Mucosa of descending colon (tissue), 3 donors: ENCODE measurements at places on chromosomes 2 and 18. TPM values are rescaled to one million over a fixed set of nuclear protein-coding genes. Genes with fewer than 3 reads are reported as not detected.

DNA sequence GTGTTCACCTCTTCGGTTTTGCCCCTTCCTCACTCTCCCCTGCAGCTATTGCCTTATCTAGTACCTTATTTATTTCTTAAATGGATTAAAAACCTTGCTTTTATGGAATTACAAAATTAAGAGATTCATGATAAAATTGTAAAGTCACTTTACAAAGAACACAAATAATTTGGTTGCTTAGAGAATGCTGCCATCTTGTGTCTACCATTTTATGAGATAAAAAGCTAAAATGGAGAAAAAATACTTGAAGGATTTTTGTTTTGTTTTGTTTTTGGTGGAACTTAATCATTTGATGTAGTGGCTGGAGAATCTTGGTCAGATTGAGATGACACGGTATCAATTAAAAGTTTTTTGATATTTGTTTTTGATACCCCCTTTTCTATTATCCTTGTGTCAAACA is 69.6 kb downstream of the R3HDM1 start:
- no peak for DNase-seq

- DNase-seq = no peak
Observed at GRCh38 chr2:178088774-178089270, 16.2 kb upstream of the PDE11A start.

GRCh38 chr2:8633735-8634313 is 48.0 kb upstream of the ID2 start:
- DNase-seq = no peak

DNA sequence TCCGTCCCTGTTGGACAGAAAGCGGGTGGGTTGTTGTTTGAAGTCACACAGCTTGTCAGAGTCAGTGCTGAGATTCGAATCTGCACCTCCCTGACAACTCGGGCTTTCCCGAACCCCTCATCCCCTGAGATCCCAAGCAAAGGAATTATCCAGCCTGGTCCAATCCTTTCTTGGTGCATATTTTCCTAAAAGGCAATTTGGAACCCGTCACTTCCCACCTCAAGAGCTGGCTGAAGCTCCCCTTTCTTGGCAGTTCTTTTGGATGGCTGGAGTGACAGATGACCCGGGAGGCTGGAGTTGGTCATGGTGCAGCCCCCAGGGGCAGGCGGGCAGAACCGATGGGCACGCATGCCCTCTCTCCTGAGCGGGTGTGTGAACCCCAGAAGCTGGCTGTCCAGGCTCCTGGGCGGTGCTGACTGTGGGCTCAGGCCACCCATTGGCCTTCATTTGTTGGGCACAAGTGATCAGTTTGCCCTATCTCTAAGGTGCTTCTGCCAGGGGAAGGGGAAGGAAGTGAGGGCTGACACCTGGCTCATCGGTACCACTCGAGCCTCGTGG is 97.8 kb downstream of the ASB1 start:
- no peak for DNase-seq

DNA sequence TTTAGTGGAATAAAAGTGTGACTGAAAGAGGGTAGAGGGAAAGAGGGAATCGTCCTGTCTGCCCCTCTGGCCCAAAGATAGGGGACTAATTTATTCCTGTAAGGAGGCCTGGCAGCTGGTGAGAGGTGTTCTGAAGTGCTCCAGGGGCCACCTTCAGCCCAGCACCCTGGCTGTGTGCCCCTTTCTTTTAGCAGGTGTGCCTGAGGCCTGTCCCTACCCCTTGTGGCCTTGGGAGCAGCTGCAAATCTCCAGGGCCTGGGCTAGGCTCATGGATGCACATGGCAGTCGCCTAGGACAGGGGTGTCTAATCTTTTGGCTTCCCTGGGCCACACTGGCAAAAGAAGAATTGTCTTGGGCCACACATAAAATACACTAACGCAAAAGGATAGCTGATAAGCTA is 37.3 kb downstream of the FHOD3 start:
- no peak for DNase-seq

CXCR2 gene
- 1.1 TPM for total RNA-seq

GRCh38 chr18:60406721-60407120 is 34.1 kb upstream of the MC4R start:
- no peak for DNase-seq

- DNase-seq = no peak
Observed at GRCh38 chr2:31812051-31812798, 198.6 kb downstream of the MEMO1 start.

DNA sequence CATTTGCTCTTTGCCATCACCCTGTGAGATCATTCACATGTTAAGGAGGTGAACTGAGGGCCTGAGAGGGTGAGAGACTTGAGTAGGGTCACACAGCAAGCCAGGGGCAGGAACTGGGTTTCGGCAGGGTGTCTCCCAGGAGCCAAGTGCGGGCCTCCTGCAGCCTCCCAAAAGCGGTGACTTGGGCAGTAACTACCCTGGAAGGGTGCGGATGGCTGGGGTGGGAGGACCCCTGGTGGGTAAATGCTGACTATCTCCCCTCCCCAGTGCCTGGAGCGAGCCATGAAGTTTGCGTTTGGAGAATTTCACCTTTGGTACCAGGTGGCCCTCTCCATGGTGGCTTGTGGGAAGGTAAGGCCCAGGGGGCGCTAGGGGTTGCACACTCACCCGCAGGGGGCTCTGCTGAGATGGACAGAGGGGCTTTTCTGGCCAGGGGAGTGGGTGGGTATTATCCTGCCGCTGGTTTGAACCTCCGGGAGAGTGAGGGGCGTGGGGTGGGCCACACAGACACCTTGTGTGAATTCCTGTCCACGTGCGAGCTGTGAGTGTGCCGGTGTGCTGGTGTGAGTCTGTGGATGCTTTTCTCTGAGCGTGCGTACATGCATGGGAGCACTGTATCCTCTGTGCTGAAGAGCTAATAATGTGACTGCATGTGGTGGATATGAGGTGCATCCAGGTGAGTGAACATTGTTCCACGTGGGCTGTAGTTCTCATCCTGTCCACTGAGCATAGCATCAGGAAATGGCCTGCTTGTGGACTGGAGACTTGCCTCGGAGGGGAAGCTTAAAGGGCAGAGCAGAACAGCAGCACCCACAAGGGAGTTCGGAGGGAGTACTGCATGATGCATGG is 91.0 kb upstream of the MCFD2 start:
- no peak for DNase-seq

DNA sequence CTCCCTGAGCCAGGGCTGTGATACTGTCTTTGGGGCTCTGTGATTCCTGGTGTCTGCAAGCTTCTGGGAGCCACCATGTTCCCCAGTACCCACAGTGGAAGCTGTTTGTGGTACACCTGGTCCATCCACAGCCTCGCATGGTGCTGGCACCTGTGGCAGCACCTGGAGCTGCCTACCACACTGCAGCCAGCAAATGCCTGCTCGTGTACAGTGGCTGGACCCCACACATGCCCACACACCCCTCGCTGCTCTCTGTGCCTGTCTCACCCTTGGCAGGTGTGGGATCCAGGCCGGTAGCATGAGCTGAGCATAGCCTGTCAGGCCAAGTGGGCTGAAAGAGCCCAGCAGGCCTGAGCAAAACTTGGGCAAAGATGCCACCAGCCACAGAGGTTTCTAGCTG is 41.8 kb upstream of the CSRNP3 start:
- no peak for DNase-seq

- DNase-seq = no peak
Observed at GRCh38 chr2:157246765-157247407, 10.6 kb upstream of the GALNT5 start.

ATOH8 gene
- total RNA-seq = 1.9 TPM

DAW1 gene
- not detected for total RNA-seq

DYNC1I2 gene
- total RNA-seq = 91.2 TPM

ABI2 gene
- total RNA-seq = 17.1 TPM

UNC80 gene
- 0.09 TPM for total RNA-seq

GRCh38 chr18:12791610-12792009 is 88.8 kb downstream of the PSMG2 start:
- no peak for DNase-seq

DNA sequence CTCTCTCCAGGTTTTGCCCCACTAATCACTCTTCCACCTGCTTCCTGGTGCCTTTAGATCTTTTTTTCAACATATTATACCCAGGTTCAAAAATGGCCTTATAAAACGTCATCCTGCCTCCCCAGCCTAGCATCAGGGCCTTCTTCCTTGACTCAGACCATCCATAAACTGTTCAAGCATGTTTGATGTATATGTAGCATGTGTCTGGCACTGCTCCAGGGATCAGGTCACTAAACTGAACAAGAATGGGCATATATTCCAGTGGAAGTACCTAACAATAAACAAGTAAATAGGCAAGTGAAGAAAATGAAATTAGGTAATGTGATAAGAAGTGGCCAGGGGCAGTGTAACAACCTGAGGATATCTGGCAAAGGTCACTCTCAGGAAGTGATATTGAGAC is 141.2 kb downstream of the TRIB2 start:
- no peak for DNase-seq

- DNase-seq = no peak
Observed at GRCh38 chr2:24576146-24576545, 85.1 kb downstream of the NCOA1 start.

DNA sequence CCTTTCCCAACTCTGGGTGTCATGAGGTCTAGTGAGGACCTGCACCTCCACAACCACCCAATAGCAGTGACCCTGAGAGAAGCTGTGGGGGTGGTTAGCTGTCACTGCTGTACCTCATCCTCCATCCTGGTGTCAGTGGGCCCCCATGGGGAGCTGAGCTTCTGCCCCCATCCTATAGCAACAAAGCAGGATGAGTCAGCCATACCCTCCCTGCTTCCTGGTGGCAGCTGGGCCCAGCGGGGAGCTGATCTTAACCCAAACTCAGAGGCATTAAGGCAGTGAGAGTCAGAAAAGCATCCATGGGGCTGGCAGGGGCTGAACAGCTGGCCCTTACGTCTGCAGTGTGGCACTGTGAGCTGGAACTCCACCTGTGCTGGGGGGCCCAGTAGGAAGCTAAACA is 247.8 kb upstream of the HDAC4 start:
- DNase-seq = no peak

SAP130 gene
- 31.7 TPM for total RNA-seq

AMER3 gene
- 0.52 TPM for total RNA-seq

- peak; percentile 79 for DNase-seq
Observed at GRCh38 chr2:79750321-79750720, 237.5 kb downstream of the CTNNA2 start.

- no peak for DNase-seq
Observed at GRCh38 chr2:55118643-55119083, 68.4 kb upstream of the RTN4 start.

DNA sequence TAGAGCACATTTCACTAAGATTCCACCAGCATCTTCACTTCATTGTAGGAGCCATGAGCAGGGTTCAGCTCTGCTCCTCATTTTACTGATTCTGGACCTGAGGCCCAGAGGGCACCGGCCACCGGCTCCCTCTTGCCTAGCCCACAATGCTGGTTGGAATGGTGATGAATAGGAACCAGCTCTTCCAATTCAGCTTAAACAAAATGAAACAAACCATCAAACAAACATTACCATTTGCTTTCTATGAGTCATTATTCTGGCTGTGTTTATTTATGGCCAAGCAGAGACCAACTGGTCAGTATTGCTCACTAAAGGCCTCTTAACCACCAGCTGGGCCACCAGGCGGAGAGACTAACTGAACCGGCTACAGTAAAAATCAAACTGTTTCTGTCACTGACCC is 176.7 kb downstream of the MTX2 start:
- DNase-seq = no peak

DNA sequence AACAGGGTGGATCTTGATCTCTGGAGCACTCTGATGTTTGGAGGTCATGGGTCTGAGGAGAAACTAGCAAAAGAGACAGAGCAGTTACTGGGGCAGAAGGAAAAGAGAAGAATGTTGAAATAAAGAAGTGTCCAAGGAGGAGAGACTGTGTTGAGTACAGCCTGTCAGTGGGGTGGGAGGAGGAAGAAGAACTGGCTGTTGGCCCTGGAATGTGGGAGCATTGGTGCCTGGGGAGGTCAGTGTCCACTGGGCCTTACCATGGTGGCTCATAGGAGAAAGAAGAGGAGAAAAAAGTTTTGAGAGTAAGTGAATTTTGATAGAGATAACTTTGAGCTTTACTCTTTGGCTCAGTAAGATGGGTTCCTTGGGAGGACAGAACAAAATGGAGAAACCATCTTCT is 499.0 kb downstream of the TXNL1 start:
- DNase-seq = no peak

- no peak for DNase-seq
Observed at GRCh38 chr2:63652652-63652985, 63.9 kb downstream of the MDH1 start.

CHPF gene
- total RNA-seq = 20.5 TPM

DNA sequence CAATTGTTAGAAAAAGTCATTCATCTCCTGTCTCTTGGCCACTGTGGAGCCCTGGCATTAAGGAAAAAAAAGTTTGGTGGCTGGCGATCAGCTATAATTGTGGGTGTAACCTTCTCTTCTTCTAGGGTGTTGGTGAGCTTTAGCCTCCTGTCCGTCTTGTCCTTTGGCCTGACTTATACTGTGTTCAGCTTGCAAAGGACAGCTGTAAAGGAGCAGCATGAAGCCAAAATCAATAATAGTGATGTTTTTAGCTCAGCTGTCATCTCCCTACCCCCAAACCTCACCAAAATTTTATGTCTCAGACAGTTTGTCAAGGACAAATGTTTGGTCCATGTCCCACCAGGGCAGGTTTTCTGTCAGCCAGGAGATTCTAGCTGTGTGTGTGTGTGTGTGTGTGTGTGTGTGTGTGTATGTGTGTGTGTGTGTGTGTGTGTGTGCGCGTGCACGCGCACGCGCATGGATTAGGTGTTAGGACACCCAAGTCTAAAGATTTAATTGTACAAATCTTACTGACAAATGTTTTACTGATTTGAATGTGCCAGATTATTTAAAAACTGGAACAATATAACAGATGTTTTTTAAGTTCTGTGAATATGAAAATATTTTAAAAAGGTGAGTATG is 109.2 kb downstream of the PTPRM start:
- DNase-seq = no peak

LCT gene
- total RNA-seq = 0.19 TPM

C18orf54 gene
- 3.7 TPM for total RNA-seq

DNA sequence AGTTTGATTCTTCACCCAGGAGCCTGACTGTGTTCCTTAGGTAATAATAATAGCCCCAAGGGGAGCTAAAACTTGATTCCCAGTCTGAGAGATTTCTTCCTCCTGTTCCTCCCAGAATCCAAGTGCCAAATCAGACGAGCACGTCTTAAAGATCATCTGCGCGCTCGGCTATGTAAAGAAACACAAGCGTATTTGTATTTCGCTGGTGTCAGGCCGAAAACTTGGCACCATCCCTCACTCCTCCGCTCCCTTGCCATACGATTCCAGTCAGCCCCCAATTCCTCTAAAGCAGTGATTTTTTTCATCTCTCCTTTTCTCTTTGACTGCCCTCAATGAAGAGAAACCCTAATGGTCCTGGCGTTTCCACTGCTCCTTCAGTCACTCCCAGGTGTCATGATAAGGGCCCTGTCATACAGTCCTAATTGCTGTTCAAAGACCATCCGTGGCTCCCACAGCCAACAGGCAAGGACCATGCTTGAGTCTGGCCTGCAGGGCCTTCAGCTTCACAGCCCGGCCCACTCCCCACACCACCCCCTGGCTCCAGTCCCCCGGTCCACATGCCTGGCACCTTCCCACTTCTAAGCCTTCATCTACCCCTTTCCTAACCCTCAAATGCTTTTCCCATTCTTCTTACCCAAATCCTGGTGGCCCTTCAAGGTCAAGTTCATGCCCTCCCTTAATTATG is 130.8 kb upstream of the ID2 start:
- no peak for DNase-seq
